ENCODE measurements at places on chromosomes 12 and 14.

- peak; percentile 16 for DNase-seq
Measured at GRCh38 chr14:61470261-61470960, 149.0 kb downstream of the PRKCH start.

- DNase-seq = no peak
Measured at GRCh38 chr12:118063576-118064391, 2.8 kb upstream of the WSB2 start.

- DNase-seq = no peak
Measured at GRCh38 chr14:103071544-103072251, 12.3 kb upstream of the LBHD2 start.

GRCh38 chr14:72515779-72516770 is 377.8 kb downstream of the DPF3 start:
- no peak for DNase-seq

GRCh38 chr12:30862486-30862885 is 64.1 kb upstream of the TSPAN11 start:
- DNase-seq = no peak

- DNase-seq = no peak
Measured at GRCh38 chr14:96662116-96662970, 134.8 kb upstream of the VRK1 start.

- no peak for DNase-seq
Measured at GRCh38 chr12:1660304-1661187, 30.3 kb upstream of the ADIPOR2 start.

DNA sequence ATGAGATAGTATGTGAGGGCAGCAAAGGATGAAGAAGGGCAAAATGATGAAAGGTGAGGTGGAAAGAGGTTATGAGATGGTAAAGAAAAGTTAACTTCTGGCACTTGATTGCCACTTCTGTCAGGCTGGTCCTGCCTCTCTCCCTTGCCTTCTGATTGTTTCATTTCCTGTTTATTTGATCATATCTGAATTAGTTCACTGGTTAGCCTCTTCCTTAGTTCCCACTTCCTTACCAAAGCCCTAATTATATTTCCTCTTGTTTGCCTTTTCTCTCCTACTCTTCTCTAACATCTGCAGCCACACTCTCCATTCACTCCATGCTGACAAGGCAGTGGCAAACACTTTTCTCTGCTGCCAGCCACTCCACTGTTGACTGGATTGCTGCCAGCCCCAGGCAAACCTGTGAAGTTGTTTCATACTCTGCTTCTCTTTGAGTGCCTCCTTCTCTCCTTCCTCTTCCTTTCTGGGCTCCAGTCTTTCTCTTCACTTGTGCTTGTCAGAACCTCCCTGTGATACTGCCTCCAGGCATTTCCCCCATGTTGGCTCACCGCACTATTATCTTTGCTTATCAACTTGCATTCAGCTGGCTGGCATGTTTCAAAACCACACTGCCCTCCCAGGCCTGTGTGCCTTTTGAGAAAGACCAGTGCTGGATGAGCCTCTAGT is 8.1 kb downstream of the PNP start:
- DNase-seq = peak; percentile 27

- DNase-seq = peak; percentile 65
Measured at GRCh38 chr14:49621114-49621881, 699 bp downstream of the MGAT2 start.

DNA sequence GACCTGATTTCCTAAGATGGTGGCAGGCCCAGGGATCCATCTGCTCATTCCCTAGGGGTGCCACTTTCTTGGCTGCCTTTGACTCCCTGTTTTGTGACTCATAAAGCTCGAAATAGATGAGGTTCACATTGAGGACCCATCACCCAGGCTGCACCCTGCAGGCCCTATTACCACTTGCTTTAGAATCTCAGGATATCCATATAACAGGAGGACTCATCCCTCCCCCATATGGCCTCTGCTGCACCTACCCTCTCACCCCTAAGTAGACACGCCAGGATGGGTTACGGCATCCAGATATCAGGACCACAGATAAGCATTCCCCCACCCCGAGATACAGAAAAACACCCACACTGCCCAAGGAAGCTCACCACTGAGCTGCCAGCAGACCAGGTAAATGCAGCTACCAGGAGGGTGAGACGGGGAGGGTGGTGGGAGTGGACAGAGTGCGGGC is 155.7 kb downstream of the DPF3 start:
- no peak for DNase-seq

- peak; percentile 21 for DNase-seq
Measured at GRCh38 chr12:92503971-92504593, 198.7 kb upstream of the PLEKHG7 start.

GRCh38 chr12:12428961-12429657 is 72.2 kb downstream of the BORCS5 start:
- DNase-seq = no peak

- DNase-seq = no peak
Measured at GRCh38 chr14:77187649-77188012, 6.0 kb downstream of the TMEM63C start.
